ENCODE measurements at places on chromosomes 1 and 21.

- no peak for DNase-seq
These were observed 75.1 kb downstream of the LYST start for GRCh38 chr1:235791532-235792060.

DNA sequence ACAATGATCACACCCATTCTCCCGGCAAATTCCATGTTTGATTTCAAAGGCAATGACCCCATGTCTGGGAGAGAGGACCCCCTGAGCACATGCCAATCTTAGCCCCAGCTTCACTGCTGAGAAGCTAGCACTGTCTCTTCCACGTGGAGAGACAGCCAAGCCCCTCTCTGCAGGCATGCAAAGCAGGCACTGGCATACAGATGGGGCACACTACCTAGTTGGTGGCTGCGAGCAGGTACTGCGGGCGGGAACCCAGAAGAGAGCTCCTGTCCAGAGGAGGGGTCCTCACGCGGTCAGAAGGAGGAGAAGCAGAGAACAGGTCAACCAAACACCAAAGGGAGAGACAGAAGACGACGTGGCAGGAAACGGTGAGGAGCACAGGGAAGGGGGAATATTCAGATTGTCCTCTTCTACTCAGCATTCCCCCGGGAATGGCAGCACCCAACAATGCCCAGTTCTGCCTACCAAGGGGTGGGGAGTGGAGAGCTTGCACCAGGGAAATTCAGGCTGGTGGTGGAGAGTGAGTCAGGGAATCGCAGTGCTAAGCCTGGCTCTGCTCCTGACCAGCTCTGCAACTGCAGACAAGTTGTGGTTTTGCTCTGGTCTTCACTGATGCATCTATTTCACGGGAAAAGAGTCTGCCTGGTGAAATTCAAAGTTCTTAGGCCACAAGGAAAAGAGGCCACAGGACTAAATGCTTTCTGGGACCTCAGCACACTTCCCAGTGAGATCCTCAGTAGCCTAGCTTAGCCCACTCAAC lies 48.1 kb upstream of the GOLT1A start:
- DNase-seq, result no peak

DNA sequence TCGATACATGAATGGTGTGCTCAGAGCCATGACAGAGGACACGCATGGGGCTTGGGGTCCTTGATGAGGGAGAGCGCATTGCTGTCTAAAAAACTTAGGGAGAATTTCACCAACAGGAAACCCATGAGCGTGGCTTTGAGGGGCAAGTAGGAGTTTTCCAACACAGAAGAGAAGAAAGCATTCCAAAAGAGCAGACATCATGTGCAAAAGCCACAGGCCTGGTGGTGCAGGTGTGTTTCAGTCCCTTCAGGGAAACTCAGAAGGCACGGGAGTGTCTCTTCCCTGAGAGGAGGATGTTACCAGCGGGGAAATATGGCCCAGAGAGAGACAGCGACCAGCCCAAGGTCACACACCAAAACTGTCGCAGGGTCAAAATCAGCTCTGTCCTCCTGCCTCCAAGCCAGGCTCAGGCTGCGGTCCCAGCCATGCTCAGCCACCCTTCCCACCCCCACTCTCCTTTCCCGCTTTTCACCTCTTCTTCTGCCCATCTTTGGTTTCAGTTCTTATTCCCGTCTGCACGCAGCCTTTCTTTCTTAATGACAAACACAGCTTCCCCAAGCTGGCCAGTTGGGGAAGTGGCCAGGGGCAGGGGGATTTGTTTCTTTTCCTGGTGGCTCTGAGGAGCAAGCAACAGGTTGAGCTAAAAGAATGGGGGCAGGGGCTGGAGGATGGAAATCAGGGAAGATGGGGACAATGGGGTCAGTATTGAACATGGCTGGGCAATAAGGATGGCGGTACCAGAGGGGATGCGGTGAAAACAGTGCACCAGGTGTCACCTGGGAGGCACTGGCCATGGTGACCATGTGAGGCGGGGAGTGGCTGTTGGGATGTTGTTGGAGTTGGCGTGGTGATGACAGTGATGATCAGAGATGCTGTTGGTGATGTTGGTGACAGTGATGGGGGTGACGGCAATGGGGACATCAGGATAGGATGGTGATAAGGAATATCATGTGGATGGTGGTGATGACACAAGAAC lies 10.3 kb downstream of the LAPTM5 start:
- no peak for DNase-seq

GRCh38 chr1:156768610-156769295 lies 1.4 kb downstream of the PRCC start:
- no peak for DNase-seq

DNA sequence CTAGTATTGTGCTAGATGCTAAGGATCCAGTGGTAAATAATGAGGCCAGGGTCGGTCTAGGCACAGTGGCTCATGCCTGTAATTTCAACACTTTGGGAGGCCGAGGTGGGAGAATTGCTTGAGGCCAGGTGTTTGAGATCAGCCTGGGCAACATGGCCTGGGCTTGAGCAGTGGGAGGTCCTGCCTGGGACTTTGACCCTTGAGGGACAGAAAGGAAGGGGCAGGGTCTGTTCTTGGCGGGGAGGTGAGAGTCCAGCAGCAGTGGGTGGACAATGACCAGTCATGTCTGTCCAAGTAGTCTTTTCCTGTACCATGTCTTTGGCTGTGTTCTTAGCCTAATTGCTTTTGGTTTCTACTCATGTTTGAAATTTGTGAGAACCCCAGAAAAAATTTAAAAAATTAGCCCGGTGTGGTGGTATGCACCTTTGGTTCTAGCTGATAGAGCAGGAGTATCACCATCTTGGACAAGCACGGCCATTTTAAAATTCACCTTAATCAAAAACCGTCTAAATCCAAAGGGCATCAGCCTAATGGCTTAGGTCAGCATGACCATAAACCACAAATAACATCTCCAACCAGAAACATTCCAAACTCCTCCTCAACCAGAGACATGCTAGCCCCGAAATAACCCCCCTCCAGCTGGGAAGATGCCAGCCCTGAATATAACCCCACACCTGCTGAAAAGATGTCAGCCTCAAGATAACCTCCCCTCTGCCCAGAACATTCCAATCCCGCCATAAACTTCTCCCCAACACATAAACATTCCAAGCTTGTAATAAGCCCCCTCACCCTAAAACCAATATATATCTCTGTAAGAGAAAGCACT lies 6.8 kb upstream of the AK2 start:
- DNase-seq, result no peak

- no peak for DNase-seq
These were observed 303.2 kb downstream of the LMX1A start for GRCh38 chr1:165053351-165053750.

GRCh38 chr1:9705337-9706093 lies 54.0 kb downstream of the PIK3CD start:
- no peak for DNase-seq

DNA sequence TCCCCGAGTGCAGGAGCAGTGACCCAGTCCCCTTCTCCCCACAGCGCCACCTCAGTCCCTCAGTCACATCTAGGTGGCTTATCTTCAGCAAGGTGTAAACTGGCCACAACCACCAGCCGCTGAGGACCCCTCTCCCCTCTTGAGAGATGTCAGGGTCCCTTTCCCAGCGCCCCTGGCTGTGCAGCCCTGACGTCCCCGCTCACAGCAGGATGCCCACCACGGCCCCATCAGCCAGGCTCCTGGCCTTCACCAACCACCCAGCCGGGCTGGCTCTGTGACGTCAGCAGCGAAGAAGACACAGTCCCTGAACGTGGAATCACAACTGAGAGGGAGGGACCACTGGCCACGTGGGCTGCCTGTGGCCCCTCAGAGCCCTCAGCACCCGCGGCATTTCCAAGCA lies 249.4 kb downstream of the NPHP4 start:
- no peak for DNase-seq

- peak; percentile 76 for DNase-seq
These were observed 3.6 kb downstream of the CACNA1S start for GRCh38 chr1:201108614-201109013.

- peak; percentile 27 for DNase-seq
These were observed 51.2 kb upstream of the SEC16B start for GRCh38 chr1:178020968-178021640.

- peak; percentile 34 for DNase-seq
These were observed 29.4 kb upstream of the KCNA10 start for GRCh38 chr1:110548381-110548780.

DNA sequence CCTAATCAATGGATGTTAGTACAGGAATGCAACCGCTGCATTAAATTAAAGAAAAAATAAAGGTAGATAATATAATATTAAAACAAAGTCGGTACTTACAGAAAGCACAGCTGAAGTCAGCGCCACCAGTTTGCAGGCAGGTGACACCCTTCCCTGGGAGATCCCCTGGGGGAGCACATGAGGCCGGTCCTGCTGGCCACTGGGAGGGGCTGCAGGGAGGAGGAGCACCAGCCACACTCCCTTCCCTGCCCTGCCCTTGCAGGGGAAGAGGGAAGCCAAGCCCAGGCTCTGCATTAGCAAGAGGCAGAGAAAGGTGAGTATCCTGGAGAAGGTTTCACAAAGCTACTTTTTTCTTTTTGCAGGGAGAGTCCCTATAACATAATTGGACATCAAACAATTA lies 507.0 kb downstream of the AJAP1 start:
- no peak for DNase-seq

DNA sequence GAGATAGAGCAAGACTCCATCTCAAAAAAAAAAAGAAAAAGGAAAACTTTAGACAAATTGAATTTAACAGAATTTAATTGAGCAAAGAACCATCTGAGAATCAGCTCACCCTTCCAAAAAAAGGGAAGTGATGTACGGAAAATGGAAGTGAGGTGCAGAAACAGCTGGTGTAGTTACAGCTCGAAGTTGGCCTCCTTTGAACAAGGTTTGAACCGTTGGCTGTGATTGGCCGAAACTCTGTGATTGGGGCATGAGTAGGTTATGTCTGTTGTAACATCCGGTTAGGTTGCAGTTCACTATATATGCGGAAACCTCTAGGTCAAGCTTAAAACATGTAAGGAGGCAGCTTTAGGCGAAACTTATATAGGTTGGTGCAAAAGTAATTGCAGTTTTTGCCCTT lies 97.9 kb upstream of the KIF26B start:
- no peak for DNase-seq

GRCh38 chr1:38062361-38063288 lies 16.0 kb upstream of the POU3F1 start:
- peak; percentile 96 for DNase-seq

- DNase-seq, result no peak
These were observed 11.4 kb downstream of the FASLG start for GRCh38 chr1:172670316-172670715.

GRCh38 chr21:44299458-44300261 lies at the start of gene PFKL:
PFKL (plus strand) TSS chr21:44300053; CDS start chr21:44300106, 53 bp downstream.
- peak; percentile 37 for DNase-seq

DNA sequence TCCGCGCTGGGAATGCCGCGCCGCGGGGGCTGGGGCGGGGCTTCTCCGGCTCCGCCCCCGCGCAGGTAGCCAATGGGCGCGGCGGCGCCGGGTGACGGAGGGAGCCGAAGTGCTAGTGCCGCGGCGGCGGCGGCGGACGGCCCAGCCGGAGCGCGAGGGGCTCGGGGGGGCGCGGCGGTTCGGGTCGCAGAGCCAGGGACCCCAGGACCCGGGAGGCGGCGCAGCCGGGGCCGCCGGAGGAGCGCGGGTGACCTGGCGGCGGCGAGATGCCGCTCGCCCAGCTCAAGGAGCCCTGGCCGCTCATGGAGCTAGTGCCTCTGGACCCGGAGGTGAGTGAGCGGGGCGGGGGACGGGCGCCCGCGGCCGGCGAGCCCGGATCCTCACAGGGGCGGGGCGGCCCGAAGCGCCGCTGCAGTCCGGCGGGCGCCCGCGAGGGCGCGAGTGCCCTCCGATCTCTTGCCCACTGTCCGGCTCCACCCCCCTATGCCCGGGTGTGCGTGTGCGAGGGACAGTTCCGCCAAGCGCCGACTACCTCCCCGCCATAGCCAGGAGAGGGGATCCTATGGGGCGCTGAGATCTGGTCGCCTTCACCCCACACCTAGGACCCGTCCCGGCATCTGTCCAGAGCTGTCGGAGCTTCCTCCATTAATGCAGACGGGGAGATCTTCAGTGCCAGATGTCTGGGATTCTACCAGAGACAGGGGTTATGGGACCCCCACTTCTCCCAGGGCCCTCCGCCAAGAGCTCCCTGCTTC lies at the start of gene RPS6KA1:
TSS of gene RPS6KA1 (plus strand) at position 107 of the 755 bp plus-strand sequence. CDS start at position 267, 160 bp downstream.
- peak; percentile 76 for DNase-seq

DNA sequence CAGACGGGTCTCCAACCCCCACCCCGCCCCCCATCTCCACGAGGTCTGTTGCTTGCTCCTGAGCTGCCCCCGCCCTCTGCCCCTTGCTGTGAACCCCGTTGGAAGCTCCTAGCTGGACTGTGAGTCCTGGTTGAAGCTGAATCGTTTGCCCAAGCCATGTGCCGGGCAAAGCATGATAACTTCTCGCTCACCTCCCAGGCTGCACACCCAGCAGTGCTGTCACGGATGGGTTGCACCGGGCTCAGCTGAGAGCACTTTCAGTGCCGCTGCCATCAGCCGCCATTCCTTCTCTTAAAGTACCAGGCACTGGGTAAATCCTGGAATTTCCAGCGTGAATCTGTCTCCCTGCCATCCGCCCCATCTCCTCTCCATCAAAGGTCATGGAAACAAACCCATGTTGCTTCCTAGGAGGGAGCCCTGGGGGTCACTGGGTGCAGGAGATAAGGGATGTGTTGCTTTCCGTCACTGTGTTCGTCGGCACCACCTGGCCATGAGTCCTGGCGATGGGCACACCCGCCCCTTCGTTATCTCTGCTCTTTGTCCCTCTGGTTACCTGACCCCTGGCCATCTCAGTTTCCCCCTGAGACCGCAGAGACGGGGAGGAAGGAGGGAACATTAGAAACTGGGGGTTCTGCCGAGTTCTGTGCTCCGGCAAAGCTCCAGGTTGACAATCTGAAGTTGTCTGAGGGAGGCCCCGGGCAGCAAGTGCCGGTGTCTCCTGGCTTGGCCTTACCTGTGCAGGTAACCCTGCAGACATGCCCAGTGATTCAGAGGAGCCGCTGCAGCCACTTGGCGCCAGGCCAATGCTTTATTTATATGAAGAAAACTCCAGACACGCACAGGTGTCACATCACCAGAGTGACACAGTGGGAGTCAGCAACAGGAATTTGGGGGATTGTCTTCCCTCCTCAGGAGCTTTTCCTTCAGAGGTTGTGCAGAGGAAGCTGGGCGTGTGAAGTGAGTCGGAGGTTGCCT lies 2.7 kb downstream of the PDE9A start:
- DNase-seq, result no peak

DNA sequence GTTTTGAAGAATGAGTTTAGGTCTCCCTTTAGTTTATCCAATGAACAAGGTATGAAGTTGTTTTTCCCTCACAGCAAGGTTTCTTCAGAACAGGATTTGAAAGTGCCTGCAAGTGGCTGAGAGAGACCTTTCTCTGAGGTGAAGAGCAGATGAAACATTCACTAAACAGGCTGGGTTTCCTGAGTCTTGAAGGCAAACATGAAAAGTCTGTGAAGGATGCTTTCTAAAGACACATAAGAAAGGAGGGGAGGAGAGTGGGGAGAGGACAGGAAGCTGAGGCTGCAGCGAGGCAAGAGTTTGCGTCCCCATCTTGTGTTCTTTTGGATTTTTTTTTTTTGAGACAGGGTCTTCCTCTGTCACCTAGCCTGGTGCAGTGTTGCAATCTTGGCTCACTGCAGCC lies 95.7 kb upstream of the SIM2 start:
- DNase-seq, result no peak

- DNase-seq, result no peak
These were observed 13.8 kb downstream of the UBE4B start for GRCh38 chr1:10046356-10047085.

- DNase-seq, result no peak
These were observed 380 bp downstream of the MFN2 start for GRCh38 chr1:11980676-11980972.

Measured in NCI-H1092 treated with DMSO at 0.1 percent for 48 hours (cell line).